ENCODE measurements at places on chromosomes 1 and 21.

GRCh38 chr1:39174390-39175081, 30.0 kb upstream of the MACF1 start:
- DNase-seq: no peak

- no peak for DNase-seq
Observed at GRCh38 chr21:43369124-43369523, 57.8 kb downstream of the SIK1 start.

DNA sequence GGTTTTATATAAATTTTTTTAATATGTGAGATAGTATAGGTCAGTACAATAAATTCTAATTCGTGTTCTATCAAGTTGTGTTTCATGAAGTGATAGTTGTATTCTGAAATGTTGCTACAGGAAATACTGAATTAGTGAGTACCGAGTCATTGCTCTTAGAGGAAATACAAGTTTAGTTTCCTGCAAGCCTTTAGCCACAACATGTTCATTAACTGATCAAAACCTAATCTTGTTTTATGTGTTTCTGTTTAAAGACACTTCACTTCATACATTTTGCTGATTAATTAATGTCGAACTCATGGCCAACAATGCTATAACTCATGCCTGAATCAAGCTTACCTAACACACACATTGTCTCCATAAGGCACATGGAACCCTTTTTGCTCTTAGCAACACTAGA, 43.6 kb downstream of the LRRC7 start:
- DNase-seq: no peak

DNA sequence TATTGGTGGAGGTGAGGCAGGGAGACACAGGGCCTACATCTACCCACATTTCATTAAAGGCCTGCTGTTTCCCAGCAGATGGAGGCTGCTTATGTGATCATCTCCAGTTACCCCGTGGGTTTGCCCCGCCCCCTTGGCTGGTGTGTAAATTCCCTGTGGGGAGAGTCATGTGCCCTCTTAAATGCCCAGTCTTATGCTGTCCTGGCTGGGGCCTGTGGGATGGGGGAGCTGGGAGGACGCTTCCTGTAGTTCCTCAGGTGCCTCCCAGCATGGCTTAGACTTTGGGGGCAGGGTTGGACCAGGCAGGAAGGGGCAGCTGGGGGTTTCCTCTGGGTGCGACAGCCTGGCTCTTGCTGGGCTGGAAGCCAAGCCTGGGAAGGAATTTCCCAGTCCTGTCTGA, 15.5 kb upstream of the CITED4 start:
- no peak for DNase-seq

GRCh38 chr1:17586172-17586964, 46.9 kb downstream of the ARHGEF10L start:
- no peak for DNase-seq

GRCh38 chr1:49397086-49397485, 620.4 kb upstream of the BEND5 start:
- no peak for DNase-seq

DNA sequence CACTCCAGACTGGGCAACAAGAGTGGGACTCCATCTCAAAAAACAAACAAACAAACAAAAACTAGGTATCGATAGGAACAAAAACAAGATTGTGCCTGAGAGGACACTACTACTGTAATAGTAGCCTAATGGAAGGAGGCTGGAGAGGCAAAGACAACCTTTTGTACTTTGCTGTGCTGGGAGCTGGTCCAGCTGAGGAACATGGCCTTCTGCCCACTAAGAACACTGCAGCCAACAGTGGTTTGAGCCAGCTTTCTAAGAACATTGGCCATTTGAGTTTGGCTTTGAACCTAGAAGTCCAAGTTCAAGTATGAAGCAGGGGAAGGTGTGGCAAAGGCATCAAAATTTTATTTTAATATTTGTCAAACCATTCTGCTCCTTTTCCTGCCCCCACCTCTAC, 22.7 kb upstream of the RGS8 start:
- DNase-seq: no peak

DNA sequence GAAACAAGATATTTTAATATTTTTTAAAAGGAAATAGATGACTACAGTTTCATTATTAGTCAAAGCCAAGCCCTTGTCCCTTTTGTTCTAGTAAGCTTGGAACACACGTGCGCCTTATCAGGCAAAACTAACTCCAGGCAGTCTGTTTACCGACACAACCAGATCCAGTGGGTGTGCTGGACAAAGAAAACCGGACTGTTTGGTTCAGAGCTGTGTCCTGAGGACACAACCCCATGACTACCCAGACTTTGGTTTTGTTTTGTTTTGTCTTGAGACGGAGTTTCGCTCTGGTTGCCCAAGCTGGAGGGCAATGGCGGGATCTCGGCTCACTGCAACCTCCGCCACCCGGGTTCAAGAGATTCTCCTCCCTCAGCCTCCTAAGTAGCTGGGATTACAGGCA, 13.9 kb upstream of the RHOU start:
- DNase-seq: no peak

DNA sequence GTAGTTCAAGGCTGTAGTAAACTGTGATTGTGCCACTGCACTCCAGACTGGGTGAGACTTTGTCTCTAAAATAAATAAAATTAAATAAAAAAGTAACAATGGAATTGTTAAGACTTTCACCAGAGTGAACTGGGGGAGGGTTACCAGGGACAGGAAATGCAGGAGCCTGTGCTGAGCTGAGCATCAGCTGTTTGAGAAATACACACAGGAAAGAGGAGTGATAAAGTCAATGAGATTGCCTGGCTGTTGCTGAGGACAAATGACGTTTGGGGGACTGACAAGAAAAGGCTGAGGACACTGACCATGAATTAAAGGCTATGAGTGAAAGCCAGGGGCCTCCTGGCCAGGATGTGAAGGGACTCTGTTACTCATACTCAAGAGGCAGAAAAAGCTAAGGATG, 226.3 kb downstream of the SETD4 start:
- no peak for DNase-seq

- DNase-seq: no peak
Observed at GRCh38 chr1:12129624-12130023, 37.2 kb upstream of the TNFRSF1B start.
